Peyer's patch (tissue), 4 donors: ENCODE measurements at places on chromosomes 13 and 19. TPM values are rescaled to one million over a fixed set of nuclear protein-coding genes. Genes with fewer than 3 reads are reported as not detected.

The EFNB2 gene
- 21.9 TPM for total RNA-seq

The SEMA6B gene
- 9.9 TPM for total RNA-seq

The ANKRD24 gene
- total RNA-seq = 3.9 TPM

The AMER2 gene
- total RNA-seq = not detected

The SOX1 gene
- not detected for total RNA-seq

The KBTBD7 gene
- total RNA-seq = 6.7 TPM

The ZNF682 gene
- total RNA-seq = 5.1 TPM

The ZNF473 gene
- 9.5 TPM for total RNA-seq

The ACTMAP gene
- total RNA-seq = 22.5 TPM
